ENCODE measurements at places on chromosomes 1 and 21. TPM values are rescaled to one million over a fixed set of nuclear protein-coding genes. Genes with fewer than 3 reads are reported as not detected.
A peak's percentile ranks its signal among the peaks of the same experiment; 100 is the strongest.

The ABL2 gene
- 8.2 TPM for total RNA-seq

The LMX1A gene
- total RNA-seq = not detected

- H3K4me1 ChIP-seq = no peaks in the 10 kb centered on the region
- H3K27ac ChIP-seq = no peak overlapping the region
- H3K4me3 ChIP-seq = no peak overlapping the region
Observed at GRCh38 chr1:76053021-76053420, 21.5 kb upstream of the ST6GALNAC3 start.

DNA sequence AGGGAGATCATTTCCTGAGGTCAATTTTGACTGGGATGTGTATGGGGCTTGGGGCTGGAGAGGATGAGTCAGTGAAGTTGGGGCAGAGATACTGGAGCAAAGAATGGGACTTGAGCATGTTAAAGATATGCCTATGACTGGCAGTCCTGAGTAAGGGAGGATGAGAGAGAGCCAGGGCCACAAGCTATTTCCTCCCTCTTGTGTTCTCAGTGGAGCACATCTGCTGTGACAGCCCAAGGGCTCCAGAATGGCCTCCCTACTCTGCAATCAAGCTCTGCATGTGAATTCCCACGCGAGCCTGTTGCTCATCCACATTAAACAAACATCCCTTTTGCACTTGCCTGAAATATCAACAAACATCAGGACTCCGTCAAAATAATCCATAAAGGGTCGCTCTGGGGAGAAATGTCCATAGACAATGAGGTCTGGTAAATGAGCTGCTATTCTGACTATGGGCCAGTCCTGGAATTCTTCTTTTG, 9.2 kb downstream of the ADCY10 start:
- no peak overlapping the region for H3K4me3 ChIP-seq
- no peaks in the 10 kb centered on the region for H3K36me3 ChIP-seq
- DNase-seq = no peak

DNA sequence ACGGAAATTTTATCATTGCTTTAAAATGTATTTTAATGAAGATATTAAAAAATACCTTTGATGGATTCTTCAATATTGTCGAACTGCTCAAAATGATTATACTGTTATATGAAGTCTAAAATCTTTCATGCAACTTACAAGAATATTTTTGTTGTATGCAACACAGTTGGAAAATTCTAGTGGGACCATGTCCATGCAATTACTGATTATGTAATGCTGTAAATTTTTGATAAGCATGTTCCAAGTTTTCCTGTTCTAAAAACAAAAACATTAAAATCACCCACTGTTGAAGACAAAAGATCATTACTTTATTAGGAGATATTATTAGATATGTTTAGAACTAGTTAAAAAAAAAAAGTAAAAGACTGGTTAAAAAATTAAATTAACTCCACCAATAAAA, 132.8 kb downstream of the NFIA start:
- no peak overlapping the region for H3K27ac ChIP-seq
- no peaks in the 10 kb centered on the region for H3K27me3 ChIP-seq
- H3K4me1 ChIP-seq = peaks cover 7% of the 10 kb centered on the region

DNA sequence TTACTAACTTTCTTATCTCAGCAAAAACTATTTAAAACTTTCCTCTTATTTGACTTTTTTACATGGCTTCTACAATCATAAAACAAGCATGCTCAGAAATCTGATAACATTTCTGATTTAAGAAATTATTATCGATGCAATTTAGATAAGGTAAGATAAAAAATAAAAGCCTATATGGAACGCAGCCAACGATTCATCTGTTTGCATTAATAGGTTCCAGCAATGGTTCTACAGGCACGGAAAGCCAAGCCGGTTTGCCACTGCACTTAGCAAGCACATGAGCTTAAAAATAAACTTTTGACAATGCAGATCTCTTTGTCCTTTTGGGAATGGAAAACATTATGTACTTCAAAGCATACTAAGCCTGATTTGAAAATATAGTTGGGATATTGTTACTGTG, 77.5 kb upstream of the KCNK2 start:
- H3K36me3 ChIP-seq = no peaks in the 10 kb centered on the region
- H3K27me3 ChIP-seq = no peaks in the 10 kb centered on the region
- H3K27ac ChIP-seq = no peak overlapping the region
- H3K4me1 ChIP-seq = no peaks in the 10 kb centered on the region
- DNase-seq = no peak
- H3K4me3 ChIP-seq = no peak overlapping the region

- peaks cover 51% of the 10 kb centered on the region for H3K4me1 ChIP-seq
- no peaks in the 10 kb centered on the region for H3K27me3 ChIP-seq
- no peak overlapping the region for H3K4me3 ChIP-seq
- no peak overlapping the region for H3K27ac ChIP-seq
- H3K36me3 ChIP-seq = peaks cover 33% of the 10 kb centered on the region
Observed at GRCh38 chr1:219185486-219186117, 11.9 kb downstream of the LYPLAL1 start.

The KRTAP19-1 gene
- total RNA-seq = not detected

- no peak overlapping the region for H3K4me3 ChIP-seq
- no peak for DNase-seq
- no peaks in the 10 kb centered on the region for H3K27me3 ChIP-seq
- H3K27ac ChIP-seq = no peak overlapping the region
- no peaks in the 10 kb centered on the region for H3K4me1 ChIP-seq
Observed at GRCh38 chr1:11429935-11430334, 49.0 kb upstream of the DISP3 start.

DNA sequence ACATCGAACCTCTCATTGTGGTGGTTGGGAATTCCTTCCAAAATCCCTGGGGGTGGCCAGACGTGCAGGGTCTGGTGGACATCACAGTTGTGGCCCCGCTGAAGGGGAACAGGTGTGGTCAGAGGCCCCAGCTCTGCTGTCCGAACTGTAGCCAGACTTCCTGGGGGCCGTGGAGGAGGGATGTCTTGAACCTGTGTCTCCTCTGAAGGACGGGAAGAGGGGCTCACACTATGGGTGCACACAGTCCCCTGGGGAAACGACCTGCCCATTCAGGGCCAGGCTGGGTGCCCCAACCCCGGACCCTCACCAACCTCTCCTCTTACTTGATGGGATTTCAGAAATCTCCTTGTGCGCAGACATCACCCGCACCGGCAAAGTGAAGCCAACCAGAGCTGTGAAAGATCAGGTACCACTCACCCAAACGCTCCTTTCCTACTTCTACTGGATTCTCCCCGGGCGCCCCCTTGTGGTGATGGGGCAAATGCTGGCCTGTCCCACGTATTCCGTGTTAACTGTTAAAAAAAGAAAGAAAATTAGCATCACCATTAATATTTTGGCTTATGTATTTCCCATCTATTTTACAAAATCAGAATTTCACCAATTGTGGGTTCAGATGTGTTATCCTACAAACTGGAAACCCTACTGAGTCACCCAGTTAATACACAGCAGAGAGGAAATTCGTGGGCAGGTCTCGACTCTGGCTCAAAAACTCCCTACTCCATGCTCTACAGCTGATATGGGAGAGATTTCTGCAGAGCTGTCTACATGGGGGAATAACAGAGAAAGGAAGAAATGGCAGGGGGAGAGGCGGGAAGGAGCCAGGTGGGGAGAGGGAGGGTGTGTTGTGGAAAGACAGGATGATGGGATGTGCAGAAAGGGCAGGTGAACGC, 28.1 kb downstream of the PADI4 start:
- no peaks in the 10 kb centered on the region for H3K36me3 ChIP-seq
- no peak overlapping the region for H3K27ac ChIP-seq
- DNase-seq = peak; percentile 81

The OR14K1 gene
- not detected for total RNA-seq

DNA sequence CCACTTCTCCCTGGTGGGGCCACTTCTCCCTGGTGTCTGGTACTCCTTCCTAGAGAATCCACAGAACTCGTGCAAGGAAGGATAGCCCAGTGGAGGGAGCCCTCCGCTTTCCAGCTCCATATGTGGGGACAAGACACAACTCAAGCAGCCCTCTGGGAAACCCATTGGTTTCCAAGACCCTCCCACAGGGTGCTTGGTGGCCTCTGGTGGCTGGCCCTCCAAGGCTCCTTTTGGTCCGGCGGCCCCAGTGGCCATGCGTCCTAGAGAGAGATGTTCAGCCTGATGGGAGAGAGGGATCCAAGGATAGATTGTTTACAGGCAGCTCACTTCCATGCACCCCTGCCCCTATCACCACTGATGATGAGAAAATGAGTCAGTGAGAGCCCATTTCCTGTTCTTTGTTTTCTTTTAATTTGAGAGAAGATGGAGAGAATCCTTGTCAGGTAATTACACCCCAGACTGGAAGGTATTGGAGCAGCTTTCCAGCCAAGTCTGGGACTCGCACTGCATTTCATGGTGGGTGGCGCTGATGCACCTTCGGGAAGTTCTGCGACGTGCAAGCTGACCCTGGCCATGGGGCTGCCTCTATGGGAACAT, 486.2 kb upstream of the VAMP3 start:
- H3K36me3 ChIP-seq = no peaks in the 10 kb centered on the region
- H3K4me1 ChIP-seq = no peaks in the 10 kb centered on the region
- H3K27ac ChIP-seq = no peak overlapping the region
- H3K4me3 ChIP-seq = no peak overlapping the region
- H3K27me3 ChIP-seq = peaks cover 9% of the 10 kb centered on the region
- no peak for DNase-seq

GRCh38 chr1:242651817-242652216, 127.3 kb upstream of the PLD5 start:
- no peak overlapping the region for H3K27ac ChIP-seq
- H3K27me3 ChIP-seq = peaks cover 2% of the 10 kb centered on the region
- no peaks in the 10 kb centered on the region for H3K36me3 ChIP-seq
- no peak overlapping the region for H3K4me3 ChIP-seq
- no peaks in the 10 kb centered on the region for H3K4me1 ChIP-seq
- peak; percentile 27 for DNase-seq

GRCh38 chr1:229964281-229964680, 102.8 kb upstream of the GALNT2 start:
- DNase-seq = no peak
- peaks cover 9% of the 10 kb centered on the region for H3K27me3 ChIP-seq
- no peak overlapping the region for H3K27ac ChIP-seq
- no peak overlapping the region for H3K4me3 ChIP-seq
- H3K36me3 ChIP-seq = no peaks in the 10 kb centered on the region
- H3K4me1 ChIP-seq = no peaks in the 10 kb centered on the region

The SPRR4 gene
- total RNA-seq = not detected

The GJA4 gene
- total RNA-seq = not detected

DNA sequence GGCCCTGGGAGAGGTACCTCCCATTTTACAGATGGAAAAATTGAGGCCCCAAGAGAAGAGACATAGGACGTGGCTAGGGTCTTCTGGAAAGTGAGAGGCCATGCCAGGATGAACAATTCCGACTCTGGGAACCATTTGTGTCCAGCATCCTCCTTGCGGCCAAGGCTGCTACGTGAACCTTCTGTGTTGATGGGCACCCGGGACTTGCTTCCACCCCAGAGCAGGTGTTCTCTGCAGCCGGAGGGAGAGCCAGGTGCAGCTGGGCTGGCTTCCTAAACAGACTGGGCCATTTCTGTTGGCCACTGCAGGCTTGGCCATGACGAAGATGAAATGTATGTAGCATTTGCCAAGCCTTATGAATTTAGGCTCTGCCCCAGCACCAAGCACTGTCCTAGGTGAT, 118.9 kb downstream of the PRDM2 start:
- peaks cover 2% of the 10 kb centered on the region for H3K36me3 ChIP-seq
- H3K27me3 ChIP-seq = no peaks in the 10 kb centered on the region
- H3K27ac ChIP-seq = no peak overlapping the region
- DNase-seq = no peak
- H3K4me3 ChIP-seq = no peak overlapping the region

DNA sequence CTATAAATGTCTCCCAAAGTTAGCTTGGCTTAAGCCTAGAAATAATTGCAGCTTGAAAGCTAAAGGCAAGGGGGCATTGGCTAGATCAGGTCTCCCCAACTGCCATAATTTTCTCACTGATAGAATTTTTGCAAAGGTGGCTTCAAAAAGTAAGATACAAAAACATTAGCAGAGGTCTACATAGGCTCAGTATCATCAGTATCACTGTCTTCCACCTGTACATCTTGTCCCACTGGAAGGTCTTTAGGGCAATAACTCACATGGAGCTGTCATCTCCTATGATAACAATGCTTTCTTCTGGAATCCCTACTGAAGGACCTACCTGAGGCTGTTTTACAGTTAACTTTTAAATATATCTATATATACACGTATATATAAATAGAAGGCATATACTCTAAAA, 14.9 kb downstream of the OSBPL9 start:
- no peaks in the 10 kb centered on the region for H3K27me3 ChIP-seq
- H3K27ac ChIP-seq = no peak overlapping the region
- H3K4me1 ChIP-seq = peaks cover 14% of the 10 kb centered on the region

The SH3GLB1 gene
- total RNA-seq = 47.3 TPM

The SIK1 gene
- total RNA-seq = 27.3 TPM

DNA sequence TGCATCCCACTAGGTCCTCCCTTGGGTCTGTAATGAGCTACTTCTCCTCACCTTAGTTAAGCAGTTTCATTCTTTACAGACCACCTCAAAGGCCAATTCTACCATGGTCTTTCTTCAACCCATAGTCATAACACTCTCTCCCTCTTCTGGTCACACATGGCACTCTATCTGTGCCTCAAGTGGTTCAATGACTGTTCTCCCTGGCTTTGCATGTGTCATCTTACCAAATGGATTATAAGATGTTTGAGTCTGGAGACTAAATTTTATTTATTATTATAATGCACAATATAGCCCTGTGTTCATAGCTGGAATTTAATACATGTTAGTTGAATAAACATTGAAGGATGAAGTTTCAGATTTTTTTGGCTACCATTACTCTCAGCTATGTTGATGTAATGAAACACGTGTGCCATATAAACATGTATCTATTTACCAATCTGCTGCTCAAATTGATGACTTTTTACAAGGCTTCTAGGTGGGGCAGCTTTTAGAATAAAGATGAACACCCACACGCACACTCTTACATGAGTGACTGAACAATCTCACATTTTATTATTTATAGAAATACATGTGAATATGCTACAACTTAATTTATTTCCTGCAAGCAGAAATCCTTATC, 102.1 kb downstream of the RUNX1 start:
- H3K27ac ChIP-seq = peak overlapping the region; percentile 95
- H3K4me1 ChIP-seq = peaks cover 86% of the 10 kb centered on the region
- no peaks in the 10 kb centered on the region for H3K27me3 ChIP-seq
- DNase-seq = no peak
- H3K4me3 ChIP-seq = no peak overlapping the region

GRCh38 chr1:88043834-88044233, 640.2 kb upstream of the PKN2 start:
- H3K4me3 ChIP-seq = no peak overlapping the region
- H3K27me3 ChIP-seq = no peaks in the 10 kb centered on the region
- H3K27ac ChIP-seq = no peak overlapping the region
- H3K36me3 ChIP-seq = no peaks in the 10 kb centered on the region
